ENCODE measurements at places on chromosomes 3 and 15. TPM values are rescaled to one million over a fixed set of nuclear protein-coding genes. Genes with fewer than 3 reads are reported as not detected.

Gene ASB14
- 0.17 TPM for total RNA-seq

Gene ADAMTS17
- total RNA-seq = not detected

Gene GPR156
- 0.32 TPM for total RNA-seq

Gene HTR3E
- not detected for total RNA-seq

Gene CNTN4
- total RNA-seq = not detected

Gene FSD2
- not detected for total RNA-seq

Gene GOLGA8K
- 0.16 TPM for total RNA-seq

Gene ZNF385D
- total RNA-seq = 1.5 TPM

Gene BHLHE40
- total RNA-seq = 7.9 TPM

Gene GABRR3
- not detected for total RNA-seq
